ENCODE measurements at places on chromosomes 11 and 22.

GRCh38 chr11:45530111-45530510, 135.3 kb downstream of the CHST1 start:
- no peak for DNase-seq

- no peak for DNase-seq
These were observed 157.6 kb upstream of the BLID start for GRCh38 chr11:122273476-122274191.

DNA sequence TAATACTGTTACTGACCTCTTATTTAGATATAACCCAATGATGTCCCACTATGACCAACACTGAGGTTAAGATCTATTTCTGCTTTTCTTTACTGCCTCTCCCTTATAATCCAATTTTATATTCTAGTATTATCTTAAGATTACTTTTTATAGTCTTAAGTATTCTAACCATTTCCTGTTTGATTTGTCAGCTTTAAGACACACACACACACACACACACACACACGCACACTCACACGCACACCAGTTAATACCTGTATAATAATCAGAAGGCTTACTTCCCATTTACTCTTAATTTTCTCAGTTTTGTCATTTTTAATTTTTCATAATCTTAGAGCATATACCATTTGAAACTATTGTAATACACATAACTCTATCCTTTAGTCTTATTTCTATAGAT, 226.0 kb upstream of the C11orf87 start:
- no peak for DNase-seq

DNA sequence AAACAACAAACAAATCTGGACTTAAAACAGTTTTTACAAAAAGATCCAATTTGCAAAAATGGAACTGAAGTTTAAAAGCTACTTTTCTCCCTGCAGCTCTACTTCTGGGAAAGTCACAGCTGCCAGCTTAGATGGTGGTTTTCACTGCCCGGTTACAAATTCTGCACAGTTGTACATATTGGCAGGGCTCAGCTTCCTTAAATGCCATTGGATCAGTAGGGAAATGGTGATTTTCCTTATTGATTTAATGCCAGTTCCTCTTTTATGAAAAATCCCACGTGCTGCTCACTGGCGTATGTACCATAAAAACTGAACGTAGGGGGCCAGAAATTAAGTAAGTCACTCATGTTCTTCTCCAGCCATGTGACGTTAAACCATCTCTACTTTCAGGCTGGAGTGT, 22.8 kb downstream of the GRAP2 start:
- no peak for DNase-seq

DNA sequence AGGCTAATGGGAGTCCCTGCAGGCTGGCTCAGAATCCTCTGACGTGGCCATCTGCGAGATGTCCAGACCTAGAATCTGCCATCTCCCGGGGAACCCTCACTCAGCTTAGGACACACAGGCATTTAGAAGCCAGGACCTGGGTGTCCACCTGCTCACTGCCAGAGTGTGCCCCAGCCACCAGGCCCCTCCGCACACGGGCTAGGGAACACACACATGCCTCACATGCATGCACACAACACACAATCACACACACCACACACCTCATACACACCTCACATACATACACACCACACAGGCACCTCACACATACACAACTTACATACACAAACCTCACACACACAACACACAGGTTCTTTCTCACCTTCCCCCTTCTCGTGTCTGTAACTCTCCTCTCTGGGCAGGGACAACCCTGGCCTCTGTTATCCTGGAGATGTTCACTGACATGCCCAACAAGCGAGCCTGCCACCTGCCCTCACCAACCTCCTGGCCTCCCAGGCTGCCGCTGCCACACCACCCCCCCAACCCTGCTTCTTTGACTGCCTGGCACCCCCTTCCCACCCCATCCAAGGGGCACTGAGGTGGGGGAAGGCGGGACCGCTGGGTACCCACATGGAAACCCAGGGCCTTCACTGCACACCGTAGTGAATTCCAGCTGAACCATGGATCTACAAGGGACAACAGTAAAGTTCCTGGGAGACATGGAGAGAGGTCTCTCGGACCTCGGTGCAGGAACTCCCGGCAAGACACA, 38.1 kb downstream of the GNB1L start:
- no peak for DNase-seq

DNA sequence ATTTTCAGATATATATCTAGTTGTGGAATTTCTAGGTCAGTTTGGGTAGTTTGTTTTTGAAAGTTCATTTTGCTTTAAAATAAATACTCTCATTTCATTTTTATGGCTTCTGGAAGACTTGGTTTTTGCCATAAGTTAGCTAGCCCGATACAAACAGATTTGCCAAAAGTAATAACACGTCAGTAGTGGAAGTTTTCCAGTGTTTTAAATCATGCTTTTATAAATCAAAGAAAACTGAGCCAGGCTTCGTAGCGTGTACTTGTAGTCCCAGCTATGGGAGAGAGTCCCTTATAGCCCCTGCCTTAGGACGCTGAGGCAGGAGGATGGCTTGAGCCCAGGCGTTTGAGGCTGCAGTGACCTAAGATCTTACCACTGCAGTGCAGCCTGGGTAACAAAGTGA, 21.7 kb upstream of the MICALL1 start:
- no peak for DNase-seq

GRCh38 chr11:73578592-73579185, 19.2 kb downstream of the FAM168A start:
- DNase-seq: no peak

GRCh38 chr22:47919893-47920292, 1157.4 kb downstream of the TBC1D22A start:
- no peak for DNase-seq

DNA sequence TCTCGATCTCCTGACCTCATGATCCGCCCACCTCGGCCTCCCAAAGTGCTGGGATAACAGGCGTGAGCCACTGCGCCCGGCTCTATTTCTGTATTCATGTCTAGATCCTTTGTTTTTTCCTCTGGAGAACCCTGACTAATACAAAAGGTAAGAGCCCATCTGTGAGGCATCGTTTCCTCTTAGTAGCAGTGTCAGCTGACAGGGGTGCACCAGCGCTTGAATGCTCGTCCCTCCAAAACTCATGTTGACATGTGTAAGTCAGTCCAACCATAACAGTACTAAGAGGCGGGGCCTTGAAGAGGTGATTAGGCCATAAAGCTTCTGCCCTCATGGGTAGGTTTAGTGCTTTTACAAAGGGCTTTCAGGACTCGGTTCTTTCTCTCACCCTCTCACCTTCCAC, 470.1 kb upstream of the B3GAT1 start:
- DNase-seq: no peak

DNA sequence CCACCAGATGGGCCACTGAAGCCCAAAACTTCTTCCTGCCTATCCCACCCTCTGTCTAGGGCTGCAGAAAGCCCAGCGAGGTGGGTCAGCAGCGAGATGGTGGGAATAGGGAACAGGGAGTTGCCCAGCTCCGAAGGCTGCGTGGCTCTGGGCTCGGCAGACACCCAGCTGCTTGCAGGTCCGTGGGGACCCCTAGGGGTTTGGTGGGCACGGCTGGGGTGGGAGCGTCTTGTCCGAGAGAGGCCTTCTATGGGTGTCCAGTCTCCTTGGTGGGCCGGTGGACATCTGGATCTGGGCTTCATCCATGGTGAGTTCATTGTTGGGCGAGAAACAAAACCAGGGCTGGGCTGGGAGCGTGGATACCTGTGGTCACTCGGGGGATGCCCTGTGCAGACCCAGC, 1211.0 kb downstream of the BRD1 start:
- no peak for DNase-seq

GRCh38 chr11:109425554-109425953, 3.6 kb downstream of the C11orf87 start:
- no peak for DNase-seq

DNA sequence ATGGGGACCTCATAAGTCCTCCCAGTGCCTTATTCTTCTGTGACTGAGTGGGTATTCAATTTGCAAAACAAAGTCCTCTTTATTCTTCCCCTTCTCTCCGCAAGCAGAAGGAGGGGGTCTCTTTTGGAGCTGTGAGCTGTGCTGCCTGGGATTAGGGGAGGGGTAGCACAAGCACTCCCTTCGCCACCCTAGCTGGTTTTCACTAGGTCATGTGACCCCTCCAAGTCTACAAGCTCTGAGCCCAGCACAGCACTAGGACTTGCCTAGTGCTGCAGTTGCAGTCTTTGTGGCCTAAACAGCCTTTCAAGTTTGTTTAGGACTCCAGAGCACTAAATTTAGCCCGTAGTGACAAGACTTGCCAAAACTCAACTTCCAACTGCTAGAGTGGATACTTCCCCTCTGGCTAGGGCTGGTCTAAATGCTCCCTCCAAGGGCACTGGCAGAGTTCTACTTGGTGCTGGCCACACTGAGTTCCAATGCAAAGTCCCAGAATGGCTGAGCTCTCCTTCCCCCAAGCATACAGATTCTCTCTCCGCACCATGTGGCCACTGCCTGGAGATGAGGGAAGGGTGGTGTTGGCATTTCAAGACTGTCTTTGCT, 25.4 kb downstream of the TAF1D start:
- no peak for DNase-seq

GRCh38 chr11:122235615-122236014, 119.6 kb upstream of the BLID start:
- no peak for DNase-seq

DNA sequence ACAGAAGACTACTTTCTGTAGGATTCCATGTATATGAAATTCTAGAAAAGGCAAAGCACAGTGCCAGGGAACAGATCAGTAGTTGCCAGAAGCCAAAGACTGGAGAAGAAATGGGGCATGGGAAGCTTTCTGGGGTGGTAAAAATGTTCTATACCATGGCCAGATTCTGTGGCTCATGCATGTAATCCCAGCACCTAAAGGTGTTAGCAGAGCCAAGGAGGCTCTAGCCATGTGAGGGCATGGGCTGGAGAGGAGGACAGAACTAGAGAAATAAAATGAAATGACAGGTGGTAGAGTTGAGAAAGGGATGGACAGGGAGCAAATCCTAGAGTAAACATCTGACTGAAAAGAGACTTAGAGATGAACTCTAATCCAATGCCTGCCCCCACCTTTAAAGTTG, 26.9 kb upstream of the HMGXB4 start:
- DNase-seq: no peak

- DNase-seq: no peak
These were observed 12.2 kb downstream of the TMPRSS13 start for GRCh38 chr11:117916956-117917355.

DNA sequence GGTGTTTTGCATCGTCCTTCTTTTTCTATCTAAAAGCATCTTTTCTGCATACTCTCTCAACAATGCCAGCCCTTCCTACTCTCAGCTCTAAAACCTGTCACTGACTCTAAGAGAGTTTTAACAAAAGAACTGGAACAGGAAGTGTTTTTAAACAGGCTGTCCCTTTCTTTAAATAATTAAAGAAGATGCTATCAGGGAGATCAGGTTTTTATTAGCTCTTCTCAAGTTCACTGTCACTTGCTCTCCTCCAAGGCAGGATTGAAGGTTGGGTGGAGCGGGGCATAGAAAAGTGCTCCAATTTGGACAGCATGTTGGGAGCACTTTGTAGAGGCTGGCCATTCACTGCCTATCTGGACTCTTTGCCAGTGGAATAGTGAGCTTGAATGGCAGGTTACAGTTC, 56.4 kb upstream of the BARX2 start:
- no peak for DNase-seq

GRCh38 chr11:19598456-19598855, 114.2 kb upstream of the NAV2 start:
- DNase-seq: no peak

GRCh38 chr11:40133498-40133897, 1326.0 kb downstream of the LRRC4C start:
- no peak for DNase-seq

DNA sequence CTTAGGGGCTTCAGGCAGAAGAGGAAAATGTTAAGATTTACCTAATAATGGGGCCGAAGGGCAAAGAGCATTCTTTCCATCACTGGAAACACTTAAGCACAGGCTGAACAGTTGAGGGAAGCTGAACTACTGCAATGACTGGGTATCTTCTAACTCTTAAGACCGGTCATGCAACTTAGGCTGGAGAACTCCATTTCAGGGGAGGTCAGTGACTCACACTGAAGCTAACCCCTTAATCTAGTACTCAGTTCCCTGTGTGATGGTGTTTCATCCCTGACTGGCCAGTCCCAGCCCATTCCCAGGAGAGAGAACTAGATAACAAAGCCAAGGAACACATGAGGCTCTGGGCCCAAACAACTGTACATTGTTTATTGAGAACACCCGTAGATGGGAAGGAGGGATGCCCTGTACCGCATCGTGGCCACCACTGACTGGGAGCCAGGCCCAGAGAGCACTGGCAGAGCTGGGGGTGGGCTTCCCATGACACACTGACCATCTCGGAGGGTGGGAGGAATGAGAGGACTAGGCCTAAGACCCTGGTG, 10.5 kb downstream of the RPL27A start:
- no peak for DNase-seq

DNA sequence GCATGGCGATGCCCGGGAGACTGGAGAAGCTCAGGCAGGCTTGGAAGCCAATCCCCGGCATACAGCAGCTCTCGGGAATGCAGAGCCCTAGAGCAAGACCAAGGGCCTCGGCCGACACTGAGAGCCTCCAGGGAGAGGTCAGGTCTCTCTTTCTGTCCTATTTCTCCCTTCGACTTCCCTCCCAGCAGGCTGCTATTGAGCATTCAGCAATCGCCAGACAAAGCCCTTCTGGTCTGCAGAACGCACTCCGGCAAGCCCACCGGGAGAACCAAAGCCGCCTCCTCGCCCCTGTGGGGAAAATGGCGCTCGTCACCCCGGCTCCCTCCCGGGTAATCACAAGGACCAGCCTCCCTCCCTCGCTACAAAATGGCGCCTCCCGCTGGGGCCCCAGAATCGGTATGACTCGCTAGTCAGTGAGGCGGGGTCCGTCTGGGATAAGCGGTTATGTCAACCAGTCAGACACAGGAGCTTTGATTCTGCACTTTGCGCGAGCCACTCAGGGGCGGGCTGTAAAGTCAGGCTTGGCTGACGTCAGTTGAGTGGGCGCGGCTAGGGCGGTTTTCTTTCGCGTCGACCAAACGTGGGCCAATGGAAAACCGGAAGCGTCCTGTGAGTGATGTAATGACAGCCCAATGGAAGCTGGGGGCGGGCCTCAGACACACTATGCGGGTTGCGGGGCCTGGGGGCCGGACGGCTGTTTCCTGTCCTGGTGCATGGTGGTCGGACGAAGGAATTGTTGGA, at the start of gene ZNF143:
Gene ZNF143 (plus strand): TSS at position 691 of the 741 bp plus-strand sequence. CDS start 10,297 bp downstream, outside the sequence.
- peak; percentile 58 for DNase-seq

DNA sequence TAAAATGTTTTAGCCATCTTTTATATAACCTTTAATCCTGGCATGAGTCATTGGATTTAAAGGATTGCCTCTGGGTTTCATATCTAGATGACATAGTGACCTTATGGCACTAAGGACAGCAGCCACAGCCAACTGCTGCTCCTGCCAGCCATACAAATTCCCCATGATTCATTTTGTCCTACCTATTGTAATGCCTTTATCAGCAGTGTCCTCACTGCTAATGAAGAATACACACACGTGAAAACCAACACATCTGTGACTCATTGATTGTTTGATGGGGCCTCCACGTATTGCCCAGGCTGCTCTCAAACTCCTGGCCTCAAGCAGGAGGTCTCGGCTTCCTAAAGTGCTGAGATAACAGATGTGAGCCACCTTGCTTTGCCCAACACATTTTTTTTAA, 1.8 kb downstream of the LDHAL6A start:
- DNase-seq: no peak

GRCh38 chr11:119693253-119693815, 35.7 kb downstream of the NECTIN1 start:
- no peak for DNase-seq

GRCh38 chr11:119622454-119623143, 106.4 kb downstream of the NECTIN1 start:
- DNase-seq: no peak
